ENCODE measurements at places on chromosomes 2 and 18. TPM values are rescaled to one million over a fixed set of nuclear protein-coding genes. Genes with fewer than 3 reads are reported as not detected.
A peak's percentile ranks its signal among the peaks of the same experiment; 100 is the strongest.

TUBA3E gene
- not detected for total RNA-seq

STARD6 gene
- not detected for total RNA-seq

RNU2-63P gene
- total RNA-seq: not detected

ATP6V1C2 gene
- total RNA-seq: 0.26 TPM

ALPG gene
- not detected for total RNA-seq

CD8B2 gene
- 0.09 TPM for total RNA-seq

GRCh38 chr18:10304853-10305252, 149.6 kb upstream of the APCDD1 start:
- no peak for DNase-seq

DNA sequence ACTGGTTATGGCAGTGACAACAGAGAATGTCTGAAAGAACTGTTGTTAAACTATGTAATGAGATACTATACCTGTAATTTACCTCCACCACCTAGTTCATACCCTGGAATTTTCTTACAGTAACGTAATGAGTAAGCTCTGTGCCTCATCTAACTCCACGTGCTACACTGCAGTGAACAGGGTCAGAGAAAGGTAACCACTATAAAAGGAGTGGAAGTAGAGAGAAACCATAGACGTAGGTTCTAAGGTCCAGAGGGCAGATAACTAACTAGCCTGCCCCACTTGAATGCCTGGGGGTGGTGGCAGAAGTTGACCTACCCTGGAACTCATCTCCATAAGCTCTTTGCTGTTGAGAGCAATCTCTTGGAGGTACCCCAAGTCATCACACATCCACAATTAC, 32.0 kb upstream of the B4GALT6 start:
- no peak for DNase-seq

- no peak for DNase-seq
These were observed 1.6 kb downstream of the COPS9 start for GRCh38 chr2:240134466-240134865.

DNA sequence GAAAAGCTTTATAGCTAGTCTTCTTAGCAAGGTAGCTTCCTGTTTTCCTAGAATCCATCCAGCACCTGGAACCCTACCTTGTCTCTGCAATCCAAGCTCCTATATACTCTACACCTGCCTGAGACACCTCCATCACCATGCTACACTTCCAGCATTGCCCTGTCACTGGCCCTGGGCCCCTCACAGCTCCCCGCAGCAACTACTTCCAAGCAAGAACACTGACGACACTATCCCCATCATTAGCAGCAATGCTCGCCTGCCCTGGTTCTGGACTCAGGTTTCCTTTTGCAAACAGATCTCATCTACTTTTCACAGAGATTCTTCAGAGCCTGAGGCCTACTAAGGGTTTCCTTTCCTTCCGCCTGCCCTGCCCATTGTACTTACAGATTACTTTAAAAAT, 121.1 kb downstream of the DTNB start:
- DNase-seq: no peak

DNA sequence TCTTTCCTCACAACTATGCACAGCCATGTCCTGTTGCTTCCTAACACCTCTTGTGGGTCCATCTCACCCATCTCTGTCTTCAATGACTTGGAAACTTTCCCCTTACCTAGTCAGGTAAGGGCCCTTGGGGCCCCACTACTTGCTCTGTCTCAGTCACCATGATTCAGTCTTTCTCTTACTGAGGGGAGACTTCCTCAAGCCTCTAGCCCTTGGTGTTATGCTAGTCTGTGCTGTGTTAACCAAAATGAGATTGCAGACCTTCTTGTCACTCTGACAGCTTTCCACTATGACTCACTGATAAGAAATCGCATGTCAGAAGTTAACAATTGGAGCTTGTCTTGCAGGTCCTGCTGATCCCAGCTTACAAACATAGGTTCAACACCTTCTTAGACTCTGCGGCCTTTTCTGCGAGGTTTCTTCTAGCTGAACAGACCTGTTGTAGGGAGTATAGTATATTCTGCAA, 65.3 kb downstream of the WDR75 start:
- peak; percentile 50 for DNase-seq

GRCh38 chr18:74480149-74480651, 16.0 kb upstream of the CNDP2 start:
- DNase-seq: no peak

- DNase-seq: no peak
These were observed 253.2 kb downstream of the TTC32 start for GRCh38 chr2:19648583-19648982.

- no peak for DNase-seq
These were observed 157.5 kb downstream of the ZEB2 start for GRCh38 chr2:144362401-144362800.

GRCh38 chr18:2171840-2172625, 399.3 kb downstream of the METTL4 start:
- peak; percentile 16 for DNase-seq

- DNase-seq: no peak
These were observed 69.5 kb upstream of the TGIF1 start for GRCh38 chr18:3380384-3380961.

DNA sequence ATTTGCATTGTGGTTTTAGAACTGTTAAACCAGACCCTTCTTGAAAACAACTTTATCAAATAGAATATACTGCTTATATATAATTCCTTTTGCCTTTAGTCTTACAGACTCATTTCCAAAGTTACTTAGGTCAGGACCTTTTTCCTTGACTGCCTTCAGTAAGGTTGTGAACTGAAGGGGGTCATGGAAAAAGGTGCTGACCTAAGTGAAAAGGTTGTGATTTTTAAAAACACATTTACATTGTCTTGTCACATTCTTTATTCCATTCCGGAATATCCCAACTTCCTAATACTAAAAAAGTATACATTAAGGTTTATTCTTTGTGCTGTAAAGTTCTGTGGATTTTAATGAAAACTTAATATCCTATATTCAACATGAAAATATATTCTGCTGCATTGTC, 581.4 kb downstream of the SOCS6 start:
- no peak for DNase-seq

DNA sequence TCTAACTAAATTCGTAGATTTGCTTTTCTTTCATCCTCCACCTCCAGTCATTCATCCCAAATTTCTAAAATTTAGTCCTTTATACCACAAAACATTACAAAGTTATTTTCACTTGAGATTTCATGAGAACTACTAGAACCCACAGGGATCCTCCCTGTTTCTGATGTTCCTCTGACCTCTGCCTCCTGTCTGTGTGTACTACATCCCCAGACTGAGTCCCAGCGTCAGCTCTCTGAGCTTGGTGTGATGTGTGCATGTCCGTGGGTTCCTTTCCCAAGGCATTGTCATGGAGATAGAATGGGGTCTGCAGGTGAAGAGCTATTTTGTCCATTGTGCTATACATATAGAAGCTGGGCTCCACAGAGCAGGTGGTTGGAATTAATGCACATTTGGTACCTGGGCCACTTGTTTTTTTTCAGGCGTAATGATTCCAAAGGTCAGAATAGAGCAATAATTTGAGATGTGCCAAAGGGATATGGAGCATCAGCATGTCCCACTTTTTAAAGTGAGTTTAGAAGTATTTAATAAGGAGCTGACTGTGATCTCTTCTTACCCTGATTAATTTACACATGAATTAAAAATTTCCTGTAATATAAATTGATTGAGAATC, 151.2 kb upstream of the BOD1L2 start:
- DNase-seq: no peak

GRCh38 chr2:206354129-206354528, 79.7 kb downstream of the ZDBF2 start:
- DNase-seq: no peak

DNA sequence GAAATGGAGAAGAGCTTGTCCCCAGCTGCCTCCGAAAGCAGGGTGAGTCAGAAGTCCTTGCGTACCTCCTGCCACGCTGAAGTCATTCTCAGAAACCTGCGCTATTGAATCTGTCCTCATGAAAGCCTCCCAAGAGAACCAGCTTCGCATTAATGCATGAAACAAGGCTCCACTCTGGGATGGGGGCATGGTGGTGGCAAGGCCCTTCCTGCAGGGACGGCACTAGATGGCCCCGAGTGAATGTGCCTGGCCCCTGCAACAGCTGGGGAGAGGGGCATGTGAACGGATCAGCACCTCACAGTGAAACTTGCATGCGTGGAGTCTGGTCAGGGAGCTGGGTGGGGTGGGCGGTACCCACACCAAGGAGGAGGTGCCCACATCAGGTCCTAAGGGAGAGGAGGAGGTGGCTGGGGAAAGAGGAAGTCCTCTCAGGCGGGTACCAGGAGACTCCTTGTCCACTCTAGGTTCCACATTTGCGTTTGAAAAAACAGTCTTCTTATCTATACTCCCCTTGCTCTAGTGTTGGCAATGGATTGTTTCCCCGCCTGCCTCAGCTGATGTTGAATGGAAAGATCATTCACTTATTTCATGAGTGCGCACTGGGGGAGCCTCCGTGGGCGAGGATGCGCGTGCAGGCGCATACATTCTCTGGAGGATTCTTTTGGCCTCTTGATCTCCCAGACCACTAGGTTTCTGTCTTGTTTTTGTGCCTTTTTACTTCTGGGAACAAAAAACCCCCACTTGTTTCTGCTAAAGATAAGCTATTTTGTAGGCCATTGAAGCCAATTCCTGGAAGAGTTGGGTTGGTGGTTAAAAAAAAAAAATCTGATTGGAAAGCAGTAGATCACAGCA, 104.7 kb downstream of the KLHL29 start:
- no peak for DNase-seq
